CD4-positive, alpha-beta T cell treated with Interleukin-17A for 4 hours (primary cell): ENCODE measurements at places on chromosomes 5 and 9.

DNA sequence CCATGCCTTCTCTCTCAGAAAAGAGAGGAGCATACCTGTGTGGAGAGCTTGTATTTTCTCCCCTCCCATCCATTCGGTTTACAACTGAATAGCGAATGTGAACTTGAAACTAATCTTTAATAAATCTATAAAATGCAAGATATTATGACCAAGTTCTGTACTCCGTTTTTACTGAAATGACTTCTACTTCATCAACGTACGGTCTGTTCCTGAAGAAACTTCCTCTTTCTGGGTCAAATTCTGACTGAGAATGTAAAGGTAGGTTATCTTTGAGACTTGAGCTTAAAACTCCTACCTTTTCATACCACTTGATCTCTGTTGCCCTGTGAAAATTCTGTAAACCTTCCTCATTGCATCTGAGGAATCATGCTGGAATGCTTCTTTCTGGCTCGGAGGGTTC is 4.2 kb upstream of the CTNNAL1 start:
- no peak for DNase-seq

GRCh38 chr9:87713278-87713987 is 12.5 kb upstream of the CTSL start:
- peak; percentile 42 for DNase-seq

DNA sequence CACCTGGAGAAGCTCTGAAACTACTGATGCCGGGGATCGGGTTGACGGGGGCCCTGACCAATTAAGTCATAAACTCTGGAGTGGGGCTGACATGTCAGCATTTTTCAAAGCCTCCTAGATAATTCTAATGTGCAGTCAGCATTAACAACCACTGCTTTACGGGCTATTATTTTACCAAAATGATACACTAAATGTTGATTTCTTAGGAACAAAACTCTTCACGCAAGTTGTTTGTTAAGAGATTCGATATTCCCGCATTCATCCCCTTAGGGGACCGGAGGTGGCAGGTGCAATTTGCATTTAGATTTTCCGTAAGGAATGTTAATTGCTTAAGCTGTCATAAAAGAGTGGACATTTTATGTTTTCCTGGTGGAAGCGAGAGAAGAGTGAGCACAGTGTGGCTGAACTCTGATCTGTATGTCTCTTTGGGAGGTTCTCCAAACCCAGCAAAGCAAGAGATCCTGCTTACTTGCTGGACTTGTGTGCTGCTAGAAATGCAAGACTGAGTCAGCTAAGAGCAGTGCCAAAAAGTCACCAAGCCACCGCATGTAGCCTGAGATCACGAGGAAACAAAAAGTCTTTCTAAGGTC is 77.6 kb downstream of the UGCG start:
- no peak for DNase-seq

DNA sequence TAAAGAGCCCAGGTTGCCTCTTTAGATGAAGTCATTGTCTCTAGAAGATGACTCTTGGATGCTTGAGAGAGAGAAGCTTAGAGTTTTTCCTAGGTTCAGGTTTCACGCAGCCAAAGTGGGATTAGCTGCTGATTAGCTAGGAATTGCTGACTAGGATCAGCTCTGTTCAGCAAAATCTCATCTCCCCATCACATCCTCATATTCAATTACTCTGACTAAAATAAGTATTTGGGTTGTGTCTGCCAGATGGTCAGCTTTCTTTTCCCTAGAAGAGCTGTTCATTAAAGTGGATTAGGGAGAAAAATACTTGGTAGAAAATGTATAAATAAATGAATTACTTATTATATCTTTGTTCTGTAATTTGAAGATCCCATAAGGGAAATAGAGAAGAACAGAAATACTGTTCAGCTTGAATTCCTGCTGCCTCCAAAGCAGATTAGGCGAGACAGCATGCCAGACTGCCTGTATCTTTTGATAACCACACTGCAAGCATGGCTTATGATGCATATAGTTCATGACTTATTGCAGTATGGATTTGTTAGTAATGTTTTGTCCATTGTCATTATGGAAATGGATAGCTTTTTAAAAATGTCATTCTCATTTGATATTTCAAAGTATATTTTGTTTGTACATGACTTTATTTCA is 184.8 kb upstream of the CD180 start:
- DNase-seq = no peak

DNA sequence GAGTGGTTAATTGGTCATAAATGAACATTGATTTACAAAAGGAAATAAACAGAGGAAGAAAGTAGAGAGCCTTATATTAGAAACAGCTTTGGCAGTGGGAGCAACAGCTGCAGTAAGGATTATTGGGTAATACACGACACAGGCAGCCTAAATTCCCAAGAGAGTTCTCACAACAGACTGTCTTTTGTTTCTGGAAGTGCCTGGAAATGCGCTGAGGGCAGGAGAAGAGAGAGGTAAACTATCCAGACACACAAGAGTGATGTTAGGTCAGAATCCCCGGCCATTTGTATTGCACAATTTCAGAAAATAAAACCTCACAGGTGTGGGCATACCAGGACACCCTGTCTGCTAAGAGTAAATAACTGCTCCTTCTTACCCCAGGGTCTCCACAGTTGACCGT is 450.4 kb upstream of the CTNND2 start:
- no peak for DNase-seq

- DNase-seq = no peak
Observed at GRCh38 chr5:73558950-73559349, 6.5 kb downstream of the ANKRA2 start.

GRCh38 chr9:115006660-115007059 is 76.3 kb upstream of the TNFSF8 start:
- peak; percentile 29 for DNase-seq

DNA sequence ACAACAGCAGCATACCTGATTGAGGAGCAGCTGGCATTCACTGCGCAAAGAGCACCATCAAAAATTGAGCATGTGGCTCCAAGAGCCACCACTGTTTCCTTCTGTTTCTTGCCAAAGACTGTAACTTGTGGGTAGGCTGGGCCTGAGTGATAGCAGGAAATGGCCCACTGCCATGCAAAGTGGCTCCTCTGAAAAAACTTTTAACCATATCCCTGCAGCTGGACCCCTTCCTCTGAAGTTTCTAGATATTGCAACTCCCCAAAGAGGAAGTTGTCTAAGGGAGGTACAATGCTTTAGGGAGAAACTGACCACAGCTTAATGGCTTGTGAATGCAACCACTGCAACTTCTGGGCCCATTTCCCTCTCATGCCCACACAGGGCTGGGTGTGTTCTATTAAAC is 355.4 kb upstream of the PDE4D start:
- no peak for DNase-seq

- DNase-seq = no peak
Observed at GRCh38 chr5:33065131-33065530, 354.0 kb downstream of the NPR3 start.

GRCh38 chr5:64458948-64459347 is 46.9 kb upstream of the RGS7BP start:
- DNase-seq = no peak

GRCh38 chr5:179414459-179415261 is 69.4 kb upstream of the ADAMTS2 start:
- DNase-seq = no peak

DNA sequence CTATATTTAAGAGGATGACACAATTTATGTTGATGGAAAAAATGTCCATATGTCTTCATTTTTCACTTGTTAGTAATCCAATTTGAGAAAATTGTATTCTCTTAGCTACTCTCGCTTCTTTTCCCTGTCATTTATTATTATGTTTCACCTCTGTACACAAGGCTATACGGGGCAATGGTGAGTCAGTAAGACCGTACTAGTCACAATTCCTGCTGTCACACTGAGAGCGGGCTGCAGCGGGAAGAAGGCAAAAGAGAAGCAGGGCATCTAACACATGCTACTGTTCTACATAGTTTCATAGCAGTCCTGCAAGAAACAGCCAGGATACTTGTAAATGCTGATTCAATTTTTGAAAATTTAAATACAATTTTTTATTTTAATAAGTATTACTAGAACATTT is 23.3 kb upstream of the PRDM9 start:
- no peak for DNase-seq

- no peak for DNase-seq
Observed at GRCh38 chr5:71895546-71895945, 176.5 kb downstream of the CARTPT start.

DNA sequence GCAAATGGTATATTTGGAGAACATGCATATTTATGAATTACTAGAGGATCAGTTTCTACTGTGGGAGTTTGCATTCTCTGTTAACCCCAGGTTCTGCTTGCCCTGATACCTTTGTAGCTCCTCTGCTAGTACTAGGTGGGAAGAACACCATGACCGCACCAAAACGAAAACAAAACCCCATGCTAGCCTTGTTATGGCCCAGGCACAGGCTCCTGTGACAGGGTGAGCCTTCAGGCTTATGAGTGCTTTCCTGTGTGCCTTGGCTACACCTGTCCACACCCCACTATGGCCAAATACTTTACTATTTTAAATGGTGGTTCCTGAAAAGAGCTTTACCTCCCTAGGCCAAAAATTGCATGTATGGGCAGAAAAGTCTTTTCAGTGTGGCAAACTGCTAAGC is 94.8 kb downstream of the PPIC start:
- no peak for DNase-seq

GRCh38 chr9:14159440-14160216 is 154.3 kb downstream of the NFIB start:
- no peak for DNase-seq

DNA sequence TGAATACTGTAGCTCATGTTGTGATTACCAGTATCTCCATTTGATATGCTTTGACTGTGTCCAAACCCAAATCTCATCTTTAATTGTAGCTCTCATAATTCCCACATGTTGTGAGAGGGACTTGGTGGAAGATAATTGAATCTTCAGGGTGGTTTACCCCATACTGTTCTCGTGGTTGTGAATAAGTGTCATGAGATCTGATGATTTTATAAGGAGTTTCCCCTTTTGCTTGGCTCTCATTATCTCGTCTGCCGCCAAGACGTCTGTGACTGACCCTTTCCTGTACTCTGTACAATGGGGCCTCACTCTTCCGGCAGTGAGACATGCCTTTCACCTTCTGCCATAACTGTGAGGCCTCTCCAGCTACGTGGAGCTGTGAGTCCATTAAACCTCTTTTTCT is 59.3 kb downstream of the TRIO start:
- DNase-seq = no peak

DNA sequence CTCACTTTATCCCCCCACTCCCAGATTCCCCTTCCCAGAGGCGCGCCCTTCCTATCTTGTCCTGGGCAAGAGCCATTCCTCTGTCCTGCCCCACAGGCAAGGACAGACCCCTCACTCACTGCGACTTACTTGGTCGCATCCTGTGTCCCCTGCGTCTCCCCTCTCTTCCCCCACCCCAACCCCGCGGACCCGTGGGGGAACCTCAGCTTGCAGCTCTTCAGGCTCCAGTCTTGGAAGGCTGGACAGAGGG is 542 bp downstream of the GGTA1 start:
- no peak for DNase-seq

DNA sequence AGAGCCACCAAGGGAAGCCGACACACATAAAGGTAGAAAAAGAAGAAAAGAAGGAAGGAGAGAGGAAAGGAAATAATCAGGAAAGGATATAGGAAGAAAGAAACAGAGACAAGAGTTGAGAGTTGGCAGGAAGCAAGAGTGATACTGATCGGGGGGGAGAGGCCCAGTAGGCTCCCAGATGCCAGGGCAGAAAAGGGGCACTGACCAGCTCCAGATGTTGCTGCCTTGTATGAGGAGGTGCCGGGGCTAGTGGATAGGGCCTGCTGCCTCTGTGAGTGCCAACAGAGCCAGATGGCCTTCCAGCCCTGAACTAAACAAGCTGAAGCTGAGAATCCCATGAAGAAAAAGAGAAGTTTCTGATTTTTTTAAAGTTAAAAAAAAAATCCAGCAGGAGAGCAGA is 82.0 kb upstream of the TRIM32 start:
- no peak for DNase-seq

- DNase-seq = no peak
Observed at GRCh38 chr5:114362977-114363761, 1.3 kb downstream of the KCNN2 start.

GRCh38 chr9:112224401-112225289 is 49.5 kb upstream of the SUSD1 start:
- no peak for DNase-seq

DNA sequence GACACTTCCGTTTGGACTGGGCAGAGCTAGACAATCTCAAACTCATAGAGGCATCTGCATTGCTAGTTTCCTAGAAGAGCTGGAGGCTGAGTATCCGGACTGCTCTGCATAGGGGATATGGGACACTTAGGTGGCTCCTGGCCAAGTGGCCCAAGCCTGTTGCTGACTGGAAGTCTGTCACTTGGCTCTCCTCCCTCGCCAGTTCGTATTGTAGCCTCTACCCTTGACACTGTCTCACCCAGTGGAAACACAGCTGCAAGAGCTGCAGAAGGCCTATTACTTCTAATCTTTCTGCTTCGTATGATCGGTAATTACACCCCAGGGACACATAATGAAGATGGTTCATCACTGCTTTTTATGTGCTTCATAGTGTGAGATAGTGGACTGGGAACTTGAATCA is 34.7 kb downstream of the ITGA1 start:
- no peak for DNase-seq

DNA sequence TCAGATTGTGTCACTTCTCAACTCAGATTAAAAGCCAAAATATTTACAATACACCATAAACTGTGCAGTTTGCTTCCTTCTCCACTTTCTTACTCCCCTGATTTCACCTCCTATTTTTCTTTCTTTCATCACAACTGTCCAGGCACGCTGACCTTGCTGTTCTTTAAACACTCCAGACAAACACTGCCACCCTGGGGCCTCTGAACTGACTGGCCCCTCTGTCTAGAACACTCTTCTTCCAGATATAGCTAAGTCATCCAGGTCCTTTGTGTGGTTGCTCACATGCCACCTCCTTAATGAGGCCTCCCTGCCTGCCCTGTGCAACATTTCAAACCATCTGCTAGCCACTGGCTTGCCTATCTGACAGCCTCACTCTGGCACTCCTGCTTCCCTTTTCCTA is 46.6 kb downstream of the ATG10 start:
- DNase-seq = no peak

- no peak for DNase-seq
Observed at GRCh38 chr5:178538741-178539229, 51.4 kb downstream of the COL23A1 start.

DNA sequence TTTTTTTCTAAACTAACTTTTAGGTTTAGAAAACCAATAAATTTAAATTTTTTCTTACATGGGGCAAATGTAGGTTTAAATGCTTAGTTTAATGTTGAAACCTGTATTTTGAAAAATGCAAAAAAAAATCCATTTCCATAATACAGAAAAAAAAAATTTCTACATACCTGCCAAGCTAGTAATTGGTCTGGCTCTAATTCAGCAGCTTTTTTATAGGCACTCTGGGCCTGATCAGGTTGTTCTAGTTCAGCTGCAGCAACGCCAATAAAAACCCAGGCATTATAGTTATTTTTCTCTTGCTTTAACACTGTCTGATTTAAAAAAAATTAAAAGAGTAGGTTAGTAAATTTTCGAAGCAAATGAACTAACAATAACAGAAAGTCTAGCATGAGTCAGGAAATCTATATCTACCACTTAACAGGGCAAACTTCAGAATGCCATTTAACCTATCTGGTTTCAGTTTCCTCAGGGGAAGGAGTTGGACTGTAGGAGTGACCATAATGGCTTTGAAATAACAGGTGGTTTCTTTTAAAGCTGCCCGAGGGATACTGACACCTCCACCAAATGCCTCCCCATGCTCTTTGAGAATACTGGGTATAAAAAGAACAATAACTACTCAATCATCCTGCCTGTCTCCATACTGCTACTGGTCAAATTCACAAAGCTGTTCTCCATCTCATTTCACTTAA is 11.6 kb downstream of the SKIC3 start:
- no peak for DNase-seq

GRCh38 chr9:126488881-126489404 is 124.8 kb upstream of the LMX1B start:
- DNase-seq = no peak
